ENCODE measurements at places on chromosomes 12 and 14.

- peak; percentile 100 for DNase-seq
Observed at GRCh38 chr14:76904740-76905569, 78.7 kb downstream of the LRRC74A start.

DNA sequence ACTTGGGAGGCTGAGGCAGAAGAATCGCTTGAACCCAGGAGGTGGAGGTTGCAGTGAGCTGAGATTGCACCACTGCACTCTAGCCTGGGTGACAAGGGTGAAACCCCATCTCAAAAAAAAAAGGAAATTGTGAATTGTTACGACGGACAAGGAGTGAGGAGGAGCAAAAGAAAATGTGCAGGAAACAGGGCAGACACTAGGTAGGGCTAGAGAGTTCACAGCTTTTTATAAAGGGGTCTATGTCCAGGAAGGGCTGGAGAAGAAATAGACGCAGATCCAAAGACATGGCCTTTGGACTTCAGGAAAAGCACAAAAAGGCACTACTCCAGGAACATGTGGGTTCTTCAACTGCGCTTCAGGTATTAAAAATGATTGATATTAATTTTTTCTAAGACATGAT is 34.4 kb downstream of the ATG14 start:
- no peak for DNase-seq

- DNase-seq: no peak
Observed at GRCh38 chr14:88802596-88802995, 9.8 kb upstream of the EML5 start.

DNA sequence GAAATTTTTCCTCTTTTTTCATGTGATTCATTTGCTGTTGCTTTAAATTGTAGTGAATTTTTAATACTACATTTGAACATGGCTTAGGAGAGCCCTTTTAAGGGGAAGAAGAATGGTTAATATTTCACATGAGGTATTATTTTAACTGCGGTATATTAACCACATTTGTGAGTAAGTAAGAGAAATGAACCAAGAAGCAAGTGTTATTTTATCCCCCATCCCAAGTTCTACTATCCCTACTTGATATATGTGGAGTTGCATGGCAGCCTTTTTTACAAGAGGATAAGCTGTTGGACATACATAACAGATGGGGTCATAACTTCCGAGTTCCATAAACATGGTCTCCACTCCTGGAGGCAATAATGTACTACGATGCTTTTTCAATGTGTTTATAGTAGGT is 623.3 kb downstream of the LRFN5 start:
- DNase-seq: no peak

GRCh38 chr12:129902371-129903091 is 1.3 kb downstream of the TMEM132D start:
- no peak for DNase-seq

DNA sequence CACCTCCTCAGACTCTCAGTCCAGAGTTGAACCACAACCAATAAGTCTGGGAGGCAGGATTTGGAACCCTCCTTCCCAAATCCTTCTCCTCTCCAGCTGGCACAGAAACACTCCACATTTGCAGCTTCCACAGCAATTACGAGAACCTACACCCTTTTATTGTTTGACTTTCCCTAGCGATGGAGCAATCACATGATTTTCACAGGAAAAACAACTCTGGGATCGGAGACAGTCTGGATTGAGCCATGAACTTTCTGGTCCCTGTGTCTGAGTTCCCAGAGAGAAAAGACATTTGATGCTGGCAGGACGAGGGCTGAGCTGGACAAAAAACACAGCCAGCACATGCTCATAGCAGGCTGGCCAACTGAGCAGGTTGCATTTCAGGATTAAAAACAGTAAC is 49.0 kb upstream of the STON2 start:
- DNase-seq: no peak

DNA sequence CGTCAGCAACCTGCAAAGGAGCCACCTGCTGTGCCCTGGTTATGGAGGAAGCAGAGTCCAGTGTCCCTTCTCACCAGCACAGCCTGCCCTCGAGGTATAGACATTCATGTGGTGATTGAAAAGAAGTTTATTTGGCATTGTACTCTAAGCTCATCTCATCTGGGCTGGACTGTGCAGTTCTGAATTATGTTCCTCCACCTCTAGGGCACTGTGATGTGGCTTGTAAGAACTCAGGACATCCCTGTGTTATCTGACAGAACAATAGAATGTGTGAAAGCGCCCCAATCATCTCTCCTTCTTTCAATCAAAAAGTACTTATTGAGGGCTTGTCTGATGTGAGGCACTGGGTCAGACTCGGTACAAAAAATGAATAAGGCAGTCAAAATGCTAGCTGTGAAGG is 140.1 kb downstream of the DHRS2 start:
- DNase-seq: no peak

DNA sequence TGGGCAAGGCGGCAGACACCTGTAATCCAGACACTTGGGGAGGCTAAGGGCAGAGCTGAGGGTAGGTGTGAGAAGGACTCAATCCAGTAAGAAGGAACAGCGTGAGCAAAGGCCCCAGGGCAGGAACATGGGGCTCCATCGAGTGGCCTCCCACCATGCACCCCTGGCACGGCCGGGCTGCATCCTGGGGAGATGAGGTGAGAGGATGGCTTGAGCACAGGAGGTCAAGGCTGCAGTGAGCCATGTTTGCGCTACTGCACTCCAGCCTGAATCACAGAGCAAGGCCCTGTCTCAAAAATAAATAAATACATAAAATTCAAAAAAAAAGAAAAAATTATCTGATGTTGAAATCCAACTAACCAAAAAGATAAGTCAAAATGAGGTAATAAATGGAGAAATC is 58.5 kb downstream of the ARL6IP4 start:
- DNase-seq: no peak

DNA sequence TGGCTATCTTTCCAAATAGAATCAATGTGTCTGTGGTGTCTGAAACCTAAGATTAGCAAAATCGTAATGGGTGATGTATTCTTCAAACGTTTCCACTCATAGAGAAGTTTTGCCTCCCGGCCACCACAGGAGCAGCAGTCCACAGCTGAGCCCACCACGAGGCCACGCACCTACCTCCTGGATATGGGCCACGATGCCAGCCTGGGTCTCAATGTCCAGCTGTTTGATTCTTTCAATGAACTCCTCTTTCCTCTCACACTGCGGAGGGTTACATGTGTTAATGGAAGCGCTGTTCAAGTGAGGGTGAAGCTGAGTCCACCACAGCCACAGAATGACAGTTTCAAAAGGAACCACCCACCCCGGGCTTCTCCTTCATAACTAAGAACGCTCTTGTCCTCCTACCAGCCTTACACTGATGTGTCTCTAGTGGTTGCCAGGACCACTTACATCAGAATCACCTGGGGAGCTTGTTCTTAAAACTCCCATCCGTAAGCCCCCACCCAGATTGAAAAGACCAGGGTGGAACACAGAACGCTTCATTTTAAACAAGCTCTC is 75.3 kb downstream of the CCDC88C start:
- DNase-seq: no peak

- DNase-seq: no peak
Observed at GRCh38 chr12:124605883-124606774, 38.7 kb upstream of the NCOR2 start.

GRCh38 chr14:52458721-52459085 is 93.6 kb downstream of the TXNDC16 start:
- peak; percentile 14 for DNase-seq

DNA sequence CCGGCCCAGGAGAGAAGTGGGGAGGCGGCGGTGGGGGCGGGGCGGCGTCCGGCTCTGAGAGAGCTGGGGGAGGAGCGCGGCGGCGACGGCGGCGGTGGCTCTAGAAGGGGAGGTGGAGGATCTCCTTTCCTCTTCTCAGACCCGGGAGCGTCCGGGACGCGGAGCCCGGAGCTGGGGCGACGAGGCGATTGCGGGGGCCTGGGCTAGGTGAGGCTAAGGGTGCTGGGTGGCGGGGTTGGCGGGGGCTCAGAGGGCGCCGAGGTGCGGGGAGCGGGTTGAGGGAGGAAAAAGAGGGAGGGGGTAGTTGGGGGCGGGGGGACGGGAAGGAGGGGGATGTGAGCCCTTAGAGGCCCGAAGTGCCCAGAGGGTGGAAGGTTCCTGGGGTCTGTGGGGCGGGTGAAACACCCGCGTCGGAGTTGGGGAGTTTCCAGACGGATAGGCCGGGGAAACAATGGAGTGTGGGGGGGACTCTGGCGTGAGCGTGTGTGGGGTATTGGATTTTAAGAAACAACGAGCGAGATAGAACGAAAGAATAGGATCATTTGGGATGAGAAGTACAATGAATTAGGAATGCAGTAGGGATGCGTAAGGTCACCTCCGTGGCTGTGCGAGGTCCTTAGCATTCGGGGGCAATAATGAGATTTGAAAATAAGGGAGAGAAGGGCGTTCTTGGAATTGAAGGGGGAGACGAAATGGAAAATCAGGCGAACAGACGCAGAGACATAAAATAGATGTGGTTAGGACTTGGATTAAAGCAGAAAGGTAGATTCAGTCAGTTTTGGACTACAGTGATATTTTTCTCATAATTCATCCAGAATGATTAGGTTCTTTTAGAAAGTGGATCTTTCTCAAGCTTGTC is at the start of gene SPATS2:
SPATS2 (plus strand) TSS at position 82 of the 859 bp plus-strand sequence. CDS start 93,551 bp downstream, outside the sequence.
- DNase-seq: peak; percentile 95

- no peak for DNase-seq
Observed at GRCh38 chr14:90610346-90611040, 205.7 kb downstream of the TTC7B start.

DNA sequence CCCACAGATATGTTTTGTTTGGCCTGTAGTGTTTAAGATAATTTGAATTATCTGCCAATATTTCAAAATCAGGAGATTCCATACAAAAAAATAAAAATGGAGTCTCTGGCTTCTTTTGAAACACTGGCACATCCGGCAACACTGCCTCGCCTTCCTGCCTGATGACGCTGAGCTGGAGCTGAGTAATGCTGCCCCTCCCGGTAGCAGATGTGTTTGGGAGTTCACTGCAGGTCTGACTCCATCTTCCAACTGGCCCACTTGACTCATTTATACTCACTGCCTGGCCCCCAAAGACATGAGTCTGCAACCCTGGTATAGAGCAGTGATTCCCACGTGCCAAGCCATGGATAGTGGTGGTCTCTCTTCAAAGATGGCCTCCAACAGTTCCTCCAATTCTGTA is 7.4 kb downstream of the CIT start:
- DNase-seq: peak; percentile 91

DNA sequence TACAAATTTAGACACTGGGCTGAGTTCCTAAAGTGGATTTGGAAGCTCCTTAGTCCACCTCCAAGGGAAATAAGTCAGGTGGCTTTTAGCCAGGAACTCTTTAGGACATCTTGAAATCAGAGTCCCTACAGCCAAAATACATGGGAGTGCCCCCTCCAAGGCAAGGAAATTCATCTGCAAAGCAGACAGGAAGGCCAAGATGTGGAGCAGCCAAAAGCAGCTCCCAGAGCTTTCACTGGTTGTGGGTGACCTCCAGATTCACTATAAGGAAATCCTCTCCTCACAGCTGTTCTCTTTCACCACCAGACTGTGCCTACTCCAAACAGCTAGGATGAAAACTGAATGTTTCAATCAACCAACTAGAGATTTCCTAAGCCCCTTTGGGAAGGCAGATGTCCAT is 6.6 kb downstream of the TTC9 start:
- DNase-seq: no peak

DNA sequence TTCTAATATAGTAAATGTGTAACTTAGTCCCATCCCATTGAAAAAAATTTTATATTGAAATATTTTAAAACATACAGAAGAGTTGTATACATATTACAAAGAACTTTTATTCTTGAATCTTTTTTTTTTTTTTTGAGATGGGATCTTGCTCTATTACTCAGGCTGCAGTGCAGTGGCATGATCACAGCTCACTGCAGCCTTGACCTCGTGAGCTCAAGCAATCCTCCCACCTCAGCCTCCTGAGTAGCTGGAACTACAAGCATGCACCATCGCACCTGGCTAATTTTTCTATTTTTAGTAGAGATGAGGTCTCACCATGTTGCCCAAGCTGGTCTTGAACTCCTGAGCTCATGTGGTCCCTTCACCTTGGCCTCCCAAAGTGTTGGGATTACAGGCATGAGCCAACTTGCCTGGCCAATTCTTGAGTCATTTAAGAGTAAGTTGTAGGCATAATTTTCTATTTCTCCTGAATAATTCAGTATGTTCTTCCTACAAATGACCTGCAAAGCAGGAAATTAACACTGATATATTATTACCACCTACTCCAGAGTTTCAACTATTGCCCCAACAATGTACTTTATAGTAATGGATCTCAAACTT is 153.0 kb upstream of the BMP4 start:
- DNase-seq: no peak

GRCh38 chr12:93722835-93723567 is 45.8 kb downstream of the CRADD start:
- DNase-seq: peak; percentile 79

- no peak for DNase-seq
Observed at GRCh38 chr14:24071836-24072430, 571 bp downstream of the CPNE6 start.

GRCh38 chr14:93223565-93223964 is 16.5 kb downstream of the UBR7 start:
- no peak for DNase-seq

DNA sequence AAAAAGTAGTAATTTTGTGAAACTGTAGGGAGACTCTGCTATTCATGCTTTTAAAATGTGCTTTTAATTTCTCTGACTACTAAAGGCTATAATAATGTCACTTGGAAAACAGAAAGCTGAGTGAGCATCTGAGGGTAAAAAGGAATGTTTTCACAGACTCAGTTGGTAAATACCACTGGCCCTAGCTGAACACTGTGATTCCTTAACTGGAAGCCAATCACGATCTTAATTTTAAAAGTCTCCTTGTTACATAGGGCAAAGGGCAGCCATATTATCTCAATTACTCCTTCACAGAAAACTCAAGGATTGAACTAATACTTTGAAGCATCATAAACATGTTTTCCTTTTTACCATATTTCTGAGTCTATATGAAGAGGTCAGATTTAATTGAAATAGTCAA is 41.9 kb downstream of the PAWR start:
- peak; percentile 64 for DNase-seq

GRCh38 chr14:66802962-66803361 is 295.0 kb downstream of the GPHN start:
- DNase-seq: no peak

DNA sequence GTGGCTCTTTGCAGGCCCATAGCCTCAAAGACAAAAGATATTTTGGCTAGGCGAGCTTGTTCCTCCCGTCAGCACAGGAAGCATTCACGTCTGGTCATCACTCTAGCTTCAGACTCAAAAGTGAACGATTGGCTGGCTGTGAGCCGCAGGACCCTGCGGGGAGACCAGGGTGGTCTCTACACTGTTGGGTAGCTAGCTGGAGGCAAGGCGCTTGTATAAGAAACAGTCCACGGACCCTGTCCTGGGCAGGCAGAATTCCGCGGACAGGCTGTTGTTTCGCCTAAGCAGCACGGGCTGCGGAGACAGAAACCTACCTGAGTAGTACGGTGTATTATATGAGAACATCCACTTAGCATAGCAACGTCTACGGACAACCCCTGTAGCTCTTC is 29.6 kb downstream of the WBP11 start:
- no peak for DNase-seq

- DNase-seq: no peak
Observed at GRCh38 chr12:120610560-120610959, 29.4 kb upstream of the POP5 start.

- no peak for DNase-seq
Observed at GRCh38 chr12:92544322-92544721, 158.5 kb upstream of the PLEKHG7 start.

Data from EH (cell line).